ENCODE measurements at places on chromosomes 1 and 21.
A peak's percentile ranks its signal among the peaks of the same experiment; 100 is the strongest.

DNA sequence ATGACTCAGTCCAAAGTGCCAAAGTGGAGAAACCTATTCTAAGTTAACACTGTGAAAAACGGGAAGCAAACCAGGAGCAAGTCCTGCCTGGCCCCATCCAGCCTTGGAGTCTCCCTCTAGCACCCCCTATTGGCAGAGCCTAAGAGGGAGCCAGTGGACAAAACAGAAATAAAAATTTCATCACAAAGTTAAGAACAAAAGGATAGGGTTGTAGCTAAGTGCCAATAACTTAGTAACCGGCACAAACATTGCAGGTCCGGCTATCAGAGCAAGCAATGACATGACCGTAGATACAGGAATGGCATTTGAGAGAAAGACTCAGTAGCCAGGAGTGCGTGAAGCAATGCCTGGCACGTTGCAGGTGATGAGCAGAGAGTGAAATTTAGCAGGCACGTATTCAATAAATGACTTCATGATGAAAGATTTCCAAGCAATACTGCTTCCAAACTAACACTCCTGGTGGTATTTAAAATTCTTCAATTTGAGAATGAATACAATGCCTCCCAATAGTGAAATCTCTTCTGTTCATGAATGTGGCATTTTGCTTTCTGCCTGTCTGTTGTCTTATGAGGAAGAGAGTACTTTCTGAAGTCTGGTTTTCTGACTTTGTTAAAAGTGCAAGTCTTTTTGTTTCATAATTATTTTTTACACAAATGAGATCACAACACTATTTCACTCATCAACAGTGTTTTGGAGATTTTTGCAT lies 391.0 kb downstream of the OMA1 start:
- DNase-seq, result no peak

GRCh38 chr21:32368386-32368785 lies 24.4 kb downstream of the URB1 start:
- no peak for DNase-seq

DNA sequence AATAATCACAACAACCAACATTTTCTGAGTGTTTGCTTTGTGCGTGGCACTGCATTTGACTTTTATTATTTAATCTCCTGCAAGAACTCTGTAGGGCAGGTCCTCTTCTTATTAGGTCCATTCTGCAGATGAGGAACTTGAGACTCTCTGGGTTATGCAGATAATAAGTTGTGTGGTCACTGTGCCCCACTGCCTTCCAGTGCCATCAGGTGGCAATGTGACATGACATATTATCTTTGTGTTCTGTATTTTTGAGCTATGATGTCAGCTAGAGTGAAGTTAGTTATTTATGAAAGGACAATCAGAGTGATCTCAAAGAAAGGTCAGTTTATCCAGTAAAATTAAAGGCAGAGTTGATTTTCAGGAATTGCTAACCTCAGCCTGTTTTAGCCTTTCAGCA lies 196.0 kb downstream of the FMN2 start:
- DNase-seq, result no peak

DNA sequence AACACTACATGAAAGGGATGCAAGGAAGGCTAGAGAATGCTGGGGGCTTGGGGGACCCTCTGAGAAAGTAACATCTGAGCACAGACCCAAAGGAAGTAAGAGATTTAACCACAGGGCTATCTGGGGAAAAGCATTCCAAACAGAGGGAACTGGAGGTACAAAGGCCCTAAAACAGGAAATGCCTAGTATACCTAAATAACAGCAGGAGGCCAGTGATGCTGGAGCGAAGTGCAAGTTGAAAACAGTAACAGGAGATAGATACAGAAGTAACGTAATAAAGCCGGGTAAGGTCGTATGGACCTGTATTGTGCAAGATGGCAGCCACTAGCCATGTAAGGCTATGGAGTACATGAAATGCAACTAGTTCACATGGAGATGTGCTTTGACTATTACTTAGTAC lies 52.1 kb downstream of the CD34 start:
- DNase-seq, result no peak

- DNase-seq, result no peak
These were observed 120.5 kb downstream of the LRRC7 start for GRCh38 chr1:69688193-69688592.

- DNase-seq, result no peak
These were observed 235.2 kb downstream of the RPS6KC1 start for GRCh38 chr1:213286235-213286634.

DNA sequence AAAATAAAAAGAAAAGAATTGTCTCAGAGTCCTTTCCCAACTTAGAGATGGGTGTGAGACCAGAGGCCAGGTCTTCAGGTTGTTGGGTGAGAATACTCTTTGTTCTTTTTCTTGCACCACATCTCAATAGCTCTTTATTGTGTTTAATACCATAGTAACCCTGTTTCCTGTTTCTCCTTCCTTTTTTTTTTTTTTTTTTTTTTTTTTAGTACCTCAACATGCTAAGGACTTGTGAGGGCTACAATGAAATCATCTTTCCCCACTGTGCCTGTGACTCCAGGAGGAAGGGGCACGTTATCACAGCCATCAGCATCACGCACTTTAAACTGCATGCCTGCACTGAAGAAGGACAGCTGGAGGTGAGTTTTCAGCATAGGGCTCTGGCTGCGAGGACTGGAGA lies 24.4 kb downstream of the CELF3 start:
- no peak for DNase-seq

- DNase-seq, result no peak
These were observed 10.2 kb upstream of the CYP4X1 start for GRCh38 chr1:47013293-47013692.

DNA sequence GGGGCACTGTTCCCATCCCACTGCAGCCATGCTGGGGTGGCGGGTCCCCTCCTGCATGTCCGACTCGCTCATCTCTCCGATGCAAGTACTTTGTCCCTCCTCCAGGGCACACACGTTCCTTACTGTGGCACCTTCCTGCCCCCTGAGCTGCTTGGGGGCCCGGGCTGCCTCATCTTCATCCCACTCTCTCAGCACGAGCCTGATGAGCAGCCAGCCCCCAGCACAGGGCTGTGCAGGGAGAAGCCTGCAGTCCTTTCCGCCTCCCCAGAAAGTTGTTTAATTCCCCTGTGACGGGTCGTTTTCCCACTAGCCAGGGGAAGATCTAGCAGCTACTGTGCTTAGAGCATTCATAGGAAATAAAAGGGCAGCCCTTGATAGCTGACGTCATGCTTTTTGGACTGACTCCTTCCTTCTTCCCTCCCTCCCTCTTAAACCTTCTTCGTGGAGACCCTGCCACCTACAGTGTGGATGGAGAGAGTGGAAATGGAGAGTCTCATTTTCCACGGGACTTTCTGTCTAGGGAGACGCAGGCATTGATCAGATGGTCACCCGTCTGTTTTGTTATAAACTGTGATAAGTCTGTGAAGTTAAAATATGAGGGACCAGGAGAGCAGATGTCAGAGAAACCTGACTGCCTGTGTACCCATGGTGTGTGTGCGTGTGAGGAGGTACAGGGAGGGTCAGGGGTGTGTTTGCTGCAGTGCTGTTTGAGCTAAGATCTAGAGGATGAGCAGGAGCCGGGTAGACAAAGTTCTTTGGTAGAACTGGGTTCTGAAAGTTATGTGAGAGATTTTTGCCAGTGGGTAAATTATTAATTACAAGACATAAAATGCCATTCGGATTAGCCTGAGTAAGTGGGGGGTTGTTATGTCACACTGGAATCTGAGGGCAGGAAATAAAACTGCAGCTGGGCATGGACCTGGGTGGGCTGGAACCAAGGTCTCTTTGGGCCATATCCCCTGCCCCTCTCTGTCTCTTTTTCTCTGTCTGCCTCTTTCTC lies 34.3 kb downstream of the GPR137B start:
- DNase-seq, result no peak

GRCh38 chr1:151593730-151594129 lies 18.1 kb upstream of the SNX27 start:
- no peak for DNase-seq

- DNase-seq, result peak; percentile 32
These were observed 6.0 kb downstream of the CYB561D1 start for GRCh38 chr1:109499661-109500536.

- DNase-seq, result peak; percentile 2
These were observed 1.8 kb downstream of the ARPC5 start for GRCh38 chr1:183633676-183634343.

DNA sequence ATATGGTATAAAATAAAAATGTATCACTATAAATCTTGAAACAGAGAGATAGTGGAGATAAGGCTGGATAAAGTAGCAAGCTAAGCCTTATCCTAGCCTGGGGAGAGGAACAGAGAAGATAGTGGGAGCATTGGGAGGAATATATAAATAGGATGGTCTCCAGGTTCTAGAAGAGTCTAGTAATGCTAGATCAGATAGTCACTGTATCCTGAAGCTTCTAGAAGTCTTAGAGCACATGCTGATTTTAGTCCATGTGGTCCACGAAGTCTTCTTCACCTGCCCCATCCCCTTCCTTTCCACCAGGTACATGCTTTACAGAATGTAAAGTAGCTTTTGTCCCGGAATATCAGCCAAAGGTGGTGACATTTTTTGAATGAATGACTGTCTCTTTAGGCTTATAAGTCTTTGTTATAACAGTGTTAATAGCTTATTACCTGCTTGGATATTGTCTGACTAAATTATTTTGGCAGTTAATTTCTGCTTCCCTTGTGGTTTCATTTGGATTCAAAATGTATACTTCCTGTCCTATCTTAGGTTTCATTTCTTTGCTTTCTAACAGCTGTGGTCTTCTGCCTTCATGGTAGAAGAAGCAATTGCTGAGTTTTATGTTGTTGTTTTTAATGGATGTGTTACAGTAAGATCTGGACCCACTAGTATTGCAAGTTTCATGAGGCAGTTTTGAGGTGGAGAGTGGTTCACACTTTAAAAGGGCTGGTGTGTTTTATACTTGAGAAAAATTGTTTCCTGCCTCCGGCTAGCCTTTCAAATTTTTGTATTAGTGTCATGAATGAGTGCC lies 5.9 kb downstream of the SMG7 start:
- no peak for DNase-seq

DNA sequence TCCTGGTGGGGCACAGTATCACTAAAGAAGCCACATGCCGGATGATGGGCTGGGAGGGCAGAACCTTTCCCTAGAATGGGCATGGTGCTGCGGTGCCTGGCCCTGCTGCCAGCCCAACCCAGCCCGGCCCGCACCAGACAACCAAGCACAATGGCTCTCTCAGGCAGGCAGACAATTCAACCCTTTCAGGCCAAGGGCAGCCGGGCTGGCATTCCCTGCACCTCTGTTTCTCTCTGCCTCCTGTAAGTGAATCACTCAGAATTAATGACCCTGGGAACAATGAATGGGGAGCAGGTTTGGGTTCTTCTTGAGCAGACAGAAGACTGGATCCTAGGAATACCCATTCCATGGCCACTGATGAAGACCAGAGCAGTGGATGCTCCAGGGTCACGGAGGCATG lies 41.0 kb upstream of the IFFO2 start:
- DNase-seq, result no peak

DNA sequence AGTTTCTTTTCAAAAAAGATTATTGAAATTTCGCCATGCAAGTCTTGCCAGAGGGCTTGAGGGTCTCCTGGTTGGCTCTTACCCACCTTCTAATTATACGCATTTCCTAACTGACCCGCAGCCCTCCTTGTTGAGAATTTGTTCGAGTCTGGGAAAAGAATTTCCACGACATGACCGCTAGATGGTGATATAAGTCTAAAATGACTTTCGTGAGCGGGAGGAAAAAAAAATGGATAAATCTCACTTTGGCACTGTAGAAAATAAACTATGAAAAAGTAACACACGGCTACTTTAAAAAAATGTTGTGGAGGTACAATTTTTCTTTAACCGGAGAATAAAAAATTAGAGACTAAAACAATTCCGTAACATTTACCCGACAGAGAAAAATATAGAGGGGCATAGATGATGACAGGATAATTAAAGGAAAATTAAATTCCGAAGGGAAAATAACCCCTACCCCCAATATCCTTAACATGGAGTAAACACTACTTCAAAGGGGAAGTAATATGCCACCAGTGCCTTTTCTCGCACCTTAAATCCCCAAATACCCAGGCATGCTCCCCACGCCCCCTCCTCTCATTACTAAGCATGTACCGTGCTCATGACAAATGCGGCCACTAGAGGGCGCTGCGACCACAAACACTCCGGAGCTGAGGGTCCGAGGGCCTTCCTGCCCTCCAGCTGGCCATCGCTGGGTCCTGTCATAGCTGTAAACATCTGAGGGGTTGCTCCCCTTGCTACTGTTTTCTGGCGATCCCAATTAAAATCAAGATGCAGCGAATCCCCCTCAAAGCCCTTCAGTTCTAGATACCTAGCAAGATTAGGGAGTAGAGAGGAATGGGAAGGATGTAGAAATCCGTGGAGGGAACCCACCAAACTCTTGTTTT lies 266.9 kb downstream of the ASTN1 start:
- no peak for DNase-seq

GRCh38 chr1:248812736-248813425 lies 12.8 kb downstream of the SH3BP5L start:
- no peak for DNase-seq

DNA sequence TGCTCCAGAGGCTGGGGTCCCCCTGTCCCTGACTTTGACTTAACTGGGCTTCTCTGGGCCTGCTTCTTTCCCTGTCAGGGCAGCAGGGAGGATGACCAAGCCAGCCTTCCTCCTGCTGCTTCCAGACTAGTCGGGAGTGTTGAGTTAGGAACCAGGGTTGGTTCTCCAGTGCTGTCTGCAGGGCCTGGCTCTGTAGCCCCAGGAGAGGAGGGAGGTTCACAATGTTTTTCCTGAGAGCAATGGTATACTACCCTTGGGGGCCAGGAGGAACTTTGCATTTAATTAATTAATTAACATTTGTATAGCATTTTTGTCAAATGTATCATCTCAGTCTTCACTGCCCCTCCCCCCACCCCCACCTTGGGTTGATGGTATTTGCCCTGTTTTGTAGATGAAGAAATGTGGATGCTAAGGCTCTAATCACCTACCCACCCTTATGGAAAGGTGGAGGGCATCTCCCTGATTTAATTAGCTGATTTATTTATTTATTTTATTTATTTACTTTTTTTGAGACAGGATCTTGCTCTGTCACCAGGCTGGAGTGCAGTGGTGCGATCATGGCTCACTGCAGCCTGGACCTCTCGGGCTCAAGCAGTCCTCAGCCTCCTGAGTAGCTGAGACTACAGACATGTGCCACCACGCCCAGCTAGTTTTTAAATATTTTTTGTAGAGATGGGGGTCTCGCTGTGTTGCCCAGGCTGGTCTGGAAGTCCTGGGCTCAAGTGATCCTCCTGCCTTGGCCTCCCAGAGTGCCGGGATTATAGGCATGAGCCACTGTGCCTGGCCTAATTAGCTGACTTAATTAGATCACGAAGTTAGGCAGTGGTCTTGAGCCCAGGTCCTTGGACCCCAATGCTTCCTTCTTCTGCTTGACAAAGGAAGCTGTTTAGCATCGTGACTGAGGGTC lies 6.6 kb downstream of the H6PD start:
- no peak for DNase-seq

DNA sequence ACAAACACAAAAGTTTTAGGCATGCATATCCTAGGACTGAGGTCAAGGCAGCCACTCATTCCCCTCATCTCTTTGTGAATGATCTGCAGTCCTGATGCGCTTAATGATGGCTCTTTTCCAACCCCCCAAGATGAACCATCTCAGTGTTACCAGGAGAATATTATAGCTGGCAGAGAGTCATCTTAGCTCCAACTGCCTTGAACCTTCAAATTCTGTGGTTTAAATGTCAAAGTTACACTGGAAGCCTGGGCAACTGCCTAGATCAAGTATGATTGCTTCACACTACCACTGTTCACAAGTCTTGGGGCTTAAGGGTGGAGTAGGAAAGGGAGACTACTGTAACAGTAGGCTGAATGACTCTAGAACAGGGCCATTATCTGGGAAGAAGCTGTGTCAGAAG lies 8.0 kb upstream of the MYBPHL start:
- DNase-seq, result no peak
